Fibroblast of skin of scalp (primary cell): ENCODE measurements at places on chromosomes 7 and 10.
A peak's percentile ranks its signal among the peaks of the same experiment; 100 is the strongest.

DNA sequence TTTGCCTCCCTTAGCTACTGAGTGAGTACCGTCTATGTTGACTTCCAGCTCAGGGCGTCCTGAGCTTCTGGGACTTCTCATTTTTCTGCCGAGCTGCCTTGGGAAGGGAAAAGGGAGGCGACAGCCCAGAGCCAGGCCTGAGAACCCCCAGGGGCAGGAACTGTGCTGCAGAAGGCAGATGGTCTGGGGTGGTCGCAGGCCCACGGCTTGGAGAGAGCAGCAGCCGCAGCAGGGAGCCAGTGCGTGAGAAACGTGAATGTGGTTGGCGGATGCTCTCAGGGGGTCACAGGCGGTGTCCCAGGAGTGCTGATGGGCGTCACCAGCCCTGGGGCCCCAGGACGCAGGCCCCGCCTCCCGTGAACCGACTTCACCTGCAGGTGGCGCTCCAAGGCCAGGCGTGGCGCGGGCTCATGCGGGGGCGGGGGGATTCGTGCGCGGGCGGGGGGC, 9.2 kb upstream of the PWWP2B start:
- DNase-seq, result peak; percentile 71

GRCh38 chr10:64574371-64574770, 1053.2 kb downstream of the REEP3 start:
- DNase-seq, result no peak

GRCh38 chr7:50739744-50740435, 42.8 kb downstream of the GRB10 start:
- peak; percentile 27 for DNase-seq

DNA sequence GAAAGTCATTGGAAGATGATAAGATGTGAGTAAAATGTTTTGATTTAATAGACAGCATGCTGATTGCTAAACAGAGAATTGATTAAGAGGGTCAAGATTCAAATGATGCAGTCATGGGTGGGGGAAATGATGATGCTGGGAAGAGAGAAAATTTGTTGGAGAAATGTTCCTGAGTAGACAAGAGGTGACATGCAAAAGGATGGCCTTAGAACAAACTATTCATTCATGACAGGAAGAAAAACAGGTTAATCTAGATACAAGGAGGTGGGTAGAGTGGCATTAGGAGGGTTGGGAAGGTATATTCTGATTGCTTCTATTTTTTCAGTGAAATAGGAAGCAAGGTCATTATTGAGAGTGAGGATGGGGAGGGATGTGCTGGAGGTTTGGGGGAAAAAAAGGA, 146.7 kb downstream of the SEM1 start:
- no peak for DNase-seq

GRCh38 chr10:124012583-124012982, 80.8 kb downstream of the CHST15 start:
- no peak for DNase-seq

DNA sequence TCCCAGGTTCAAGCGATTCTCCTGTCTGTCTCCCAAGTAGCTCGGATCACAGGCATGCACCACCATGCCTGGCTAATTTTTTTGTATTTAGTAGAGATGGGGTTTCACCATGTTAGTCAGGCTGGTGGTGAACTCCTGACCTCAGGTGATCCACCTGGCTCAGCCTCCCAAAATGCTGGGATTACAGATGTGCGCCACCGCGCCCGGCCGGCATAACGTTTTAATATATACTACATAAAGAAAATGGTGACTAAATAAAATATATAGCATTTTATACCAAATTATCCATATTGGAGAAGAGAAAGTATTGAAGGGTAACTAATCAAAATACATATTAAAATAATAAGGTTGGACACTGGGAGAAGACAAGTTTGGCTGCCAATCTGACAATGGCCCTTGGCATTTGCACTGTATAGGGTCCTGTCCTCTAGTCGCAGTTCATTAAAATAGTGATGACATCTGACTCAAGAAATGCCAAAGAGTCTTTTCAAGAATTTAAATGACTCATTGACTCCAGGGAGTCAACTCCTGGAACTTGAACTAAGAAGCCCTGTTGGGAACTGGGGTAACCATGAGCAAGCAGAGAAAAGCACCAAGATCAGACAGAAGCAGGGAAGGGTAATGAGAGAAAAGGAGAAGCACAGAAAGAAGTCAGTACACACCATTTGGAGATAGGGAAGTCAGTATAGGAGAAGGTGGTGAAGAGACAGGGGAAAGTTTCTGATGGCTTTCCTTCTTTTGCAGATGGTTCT, 91.1 kb downstream of the CH25H start:
- DNase-seq, result peak; percentile 95

DNA sequence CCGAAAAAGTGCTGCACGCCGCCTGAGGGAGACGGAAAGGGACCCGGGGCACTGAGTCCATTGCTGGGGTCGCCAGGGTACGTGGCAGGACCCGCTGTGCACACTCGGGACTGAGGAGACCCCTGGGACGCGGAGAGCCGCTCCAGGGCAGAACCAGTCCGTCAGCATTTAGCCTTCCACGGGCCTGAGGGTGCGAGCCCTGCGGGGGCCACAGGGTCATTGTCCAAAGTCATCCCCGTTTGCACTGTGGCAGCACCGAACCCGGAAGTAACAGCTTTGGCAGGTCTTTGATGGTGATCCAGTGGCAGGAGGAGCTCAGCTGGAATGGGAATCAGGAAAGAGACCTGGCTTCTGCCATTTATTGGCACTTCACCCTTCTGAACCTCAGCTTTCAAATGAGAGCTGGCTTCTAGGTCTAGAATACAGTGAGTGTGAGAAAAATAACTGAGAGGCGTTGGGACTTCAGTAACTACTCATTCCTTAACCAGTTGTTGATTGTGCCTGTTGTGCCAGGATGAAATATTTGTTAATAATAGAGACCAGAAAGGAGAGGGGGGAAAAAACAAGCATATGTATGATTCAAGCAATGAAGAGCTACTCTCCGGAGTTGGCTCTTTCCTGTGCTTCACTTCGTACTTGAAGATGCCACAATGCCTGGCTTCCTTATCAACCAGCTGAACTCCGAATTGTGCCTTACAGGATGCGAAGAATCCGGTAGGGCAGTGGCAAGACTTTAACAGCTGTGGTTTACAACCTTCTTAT, 811 bp upstream of the ARHGAP12 start:
- DNase-seq, result peak; percentile 37

GRCh38 chr10:116835658-116836057, 13.6 kb upstream of the ENO4 start:
- no peak for DNase-seq

DNA sequence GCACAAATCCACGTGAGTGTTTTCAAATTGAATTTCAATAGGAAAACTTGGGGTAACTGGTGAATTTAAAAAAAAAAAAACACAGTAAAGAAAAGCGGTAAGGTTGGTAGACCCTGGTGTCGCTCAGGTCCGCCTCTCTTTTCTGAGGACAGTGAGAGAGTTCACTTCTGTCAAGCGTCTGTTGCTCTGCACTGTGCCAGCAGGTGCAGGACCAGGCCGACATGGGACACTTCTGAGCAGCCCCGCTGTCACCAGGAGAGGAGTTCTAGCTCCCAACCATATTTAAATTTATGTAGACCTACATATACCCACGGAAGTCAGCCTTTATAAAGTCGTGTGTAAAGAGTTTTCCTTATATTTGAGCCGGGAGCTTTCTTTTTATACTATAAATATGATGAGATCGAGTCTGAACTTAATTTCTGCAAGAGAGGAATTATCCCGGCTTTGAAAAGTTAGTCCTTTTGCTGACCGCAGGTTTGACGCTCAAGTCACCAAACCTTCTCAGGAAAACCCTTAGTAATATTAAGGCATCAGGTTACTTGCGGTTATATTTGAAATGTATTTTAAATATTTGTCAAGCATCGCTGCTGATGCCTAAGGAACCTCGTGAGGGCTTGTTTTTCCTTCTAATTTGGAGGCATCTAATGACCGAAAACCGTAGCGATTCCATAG, 531 bp downstream of the IKZF1 start:
- no peak for DNase-seq

- no peak for DNase-seq
Observed at GRCh38 chr10:84237199-84238051, 3.9 kb downstream of the LRIT1 start.

DNA sequence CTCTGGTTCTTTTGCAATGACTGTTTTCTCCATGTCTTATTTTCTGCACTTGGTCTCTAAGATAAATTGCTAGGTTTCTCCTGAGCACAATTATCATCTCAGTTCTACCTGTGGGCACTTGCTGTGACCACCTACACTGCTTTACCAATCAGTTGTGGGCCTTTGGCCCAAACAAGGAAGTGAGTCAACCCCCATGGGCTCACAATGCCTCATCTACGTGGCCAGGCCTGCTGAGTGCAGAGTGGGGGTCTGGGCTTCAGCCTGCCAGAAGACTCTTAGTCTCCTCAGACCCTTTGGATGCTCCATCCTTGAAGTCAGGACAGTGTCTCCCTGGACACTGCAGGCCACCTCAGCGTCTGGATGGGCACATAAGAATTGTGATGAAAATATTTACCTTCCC, 20.3 kb downstream of the SCART1 start:
- no peak for DNase-seq

GRCh38 chr7:28747404-28747803, 210.7 kb downstream of the TRIL start:
- DNase-seq, result no peak

DNA sequence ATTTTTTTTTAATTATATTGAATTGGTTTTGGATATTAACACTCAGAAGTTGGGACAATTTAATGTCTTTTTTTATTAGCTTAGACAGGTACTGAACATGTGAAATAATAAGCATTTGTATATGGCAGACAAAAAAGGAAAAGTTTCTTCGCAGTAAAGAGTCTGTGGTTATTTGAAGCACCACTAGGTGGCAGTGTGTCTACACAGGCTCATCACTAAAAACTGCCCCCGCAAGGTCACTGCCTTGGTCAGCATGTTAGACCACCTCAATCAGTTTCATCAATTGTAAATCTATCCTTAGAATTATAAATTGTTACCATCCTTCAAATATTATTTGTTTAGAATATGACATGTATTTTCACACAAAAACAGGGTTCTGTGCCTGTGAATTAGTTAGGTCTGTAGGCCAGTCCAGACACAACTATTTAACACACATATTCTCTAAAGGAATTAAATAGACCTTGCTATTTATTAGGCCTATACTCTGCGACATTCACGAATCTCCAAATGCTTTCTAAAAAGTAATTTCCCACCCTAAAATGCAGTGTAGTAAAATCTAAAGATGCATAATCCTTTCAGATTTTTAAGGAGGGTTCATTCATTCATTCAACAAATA, 17.0 kb downstream of the PNLIPRP3 start:
- peak; percentile 31 for DNase-seq

GRCh38 chr10:43844221-43844620, 195.5 kb upstream of the ZNF32 start:
- DNase-seq, result peak; percentile 78

DNA sequence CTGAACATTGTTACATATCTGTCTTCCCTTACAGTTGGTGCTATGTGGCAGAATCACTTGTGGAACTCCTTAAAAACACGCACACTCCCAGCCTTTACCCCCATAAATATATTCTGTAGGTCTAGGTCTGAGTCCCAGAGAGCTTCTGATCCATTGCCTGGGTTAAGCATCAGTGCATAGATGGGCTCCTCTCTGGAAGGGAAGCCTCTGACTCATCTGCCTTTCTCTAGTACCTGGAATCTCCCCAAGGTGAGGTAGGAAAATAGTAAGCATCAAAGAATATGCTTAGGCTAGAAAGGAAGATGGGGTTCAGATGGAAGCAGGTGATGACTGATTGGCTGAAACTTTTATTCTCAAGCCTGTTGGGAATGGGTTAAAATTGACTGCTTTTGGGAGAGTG, 26.1 kb downstream of the PROSER2 start:
- no peak for DNase-seq

- DNase-seq, result no peak
Observed at GRCh38 chr10:131846240-131847101, 54.3 kb upstream of the PPP2R2D start.
